T-cell (primary cell): ENCODE measurements at places on chromosomes 7 and 10.

DNA sequence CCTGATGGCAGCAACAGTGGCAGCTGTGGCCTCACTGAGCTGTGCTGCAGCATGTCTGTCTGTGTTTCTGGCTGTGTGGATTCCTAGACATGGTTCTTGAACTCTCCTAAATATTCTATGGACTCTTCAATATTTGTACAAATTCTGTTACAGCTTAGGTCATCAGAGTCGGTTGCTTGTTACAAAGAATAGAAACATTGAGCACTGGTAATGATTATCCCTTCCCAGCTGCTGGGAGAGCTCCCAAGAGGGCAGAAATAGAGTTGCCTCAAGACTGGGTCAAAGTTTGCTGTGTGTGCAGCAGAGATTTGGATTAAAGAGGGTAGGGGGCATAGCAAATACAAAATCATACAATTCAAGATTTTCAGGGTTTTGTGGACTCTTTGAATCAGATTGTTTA is 337.1 kb upstream of the AKR1E2 start:
- DNase-seq, result no peak

GRCh38 chr7:2260820-2261219 is 18.8 kb downstream of the NUDT1 start:
- no peak for DNase-seq

- no peak for DNase-seq
These were observed 326.6 kb downstream of the PHF14 start for GRCh38 chr7:11300241-11300640.

DNA sequence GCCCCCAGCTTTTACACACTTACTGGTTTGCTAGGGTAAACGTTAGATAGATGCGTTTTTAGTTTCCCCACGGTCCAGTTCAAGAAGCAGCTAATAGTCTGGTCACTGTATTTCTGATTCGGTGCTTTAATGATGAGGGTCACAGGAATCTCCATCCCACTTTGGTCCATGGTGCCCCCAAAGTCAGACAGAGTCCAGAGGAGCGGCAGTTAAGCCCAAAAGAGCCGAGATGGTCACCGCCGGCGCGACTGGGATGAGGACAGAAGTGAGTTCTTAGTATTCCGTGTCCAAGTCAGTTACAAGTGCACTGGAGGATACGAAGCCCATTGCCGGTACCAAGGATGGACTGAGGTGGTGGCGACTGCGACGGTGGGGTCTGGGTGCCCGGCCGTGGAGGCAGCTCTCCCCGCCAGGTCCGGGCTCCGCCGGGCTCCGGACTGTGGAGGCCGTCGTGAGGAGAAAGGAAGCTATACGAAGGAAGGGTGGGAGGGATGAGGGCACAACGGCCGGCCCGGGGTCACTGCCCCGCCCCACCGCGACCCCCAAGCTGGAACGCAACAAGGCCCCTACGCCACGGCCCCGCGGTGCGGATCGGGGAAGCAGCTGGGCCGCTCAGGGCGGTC is 663 bp downstream of the HERPUD2 start:
- peak; percentile 27 for DNase-seq

DNA sequence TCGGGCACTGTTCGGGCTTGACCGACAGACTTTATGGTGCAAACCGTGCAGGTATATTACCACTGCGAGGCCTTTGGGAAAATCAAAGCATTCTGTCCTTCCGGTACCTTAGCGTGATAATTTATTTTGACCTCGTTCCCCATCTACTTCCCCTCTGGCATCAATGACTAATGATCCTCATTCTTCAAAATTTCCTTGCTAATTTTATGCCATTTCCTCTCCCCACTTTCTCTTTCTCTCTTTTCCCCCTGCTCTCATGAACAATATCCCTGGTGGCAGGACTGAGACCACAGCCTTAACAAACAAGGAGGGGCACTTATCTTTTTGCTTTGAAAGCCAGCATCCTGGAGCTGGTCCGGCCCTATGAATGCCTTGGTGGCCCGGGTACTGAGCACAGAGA is 210.6 kb downstream of the TCF7L2 start:
- DNase-seq, result no peak

DNA sequence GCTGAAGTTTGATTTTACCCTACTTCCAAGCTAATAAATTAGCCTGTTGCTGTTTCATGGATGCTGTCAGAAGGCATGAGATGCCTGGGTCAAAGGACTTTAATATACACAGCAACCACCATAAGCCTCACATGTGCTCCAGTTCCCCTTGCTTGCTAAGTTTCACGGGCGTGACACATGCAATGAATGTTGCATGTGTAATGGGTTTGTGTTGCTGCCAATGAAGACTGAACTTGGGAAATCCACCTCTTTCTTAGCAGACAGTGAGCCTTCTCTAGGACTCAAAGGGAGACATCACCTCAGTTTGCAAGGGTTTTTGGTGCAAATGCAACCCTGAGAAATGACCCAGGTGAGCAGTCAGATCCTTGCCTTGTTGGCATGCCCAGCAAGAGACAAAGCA is 505.5 kb upstream of the PODXL start:
- no peak for DNase-seq

- no peak for DNase-seq
These were observed 26.7 kb upstream of the USP6NL start for GRCh38 chr10:11638055-11638698.
